Skin of body (tissue), 3 donors: ENCODE measurements at places on chromosomes 16 and 17. TPM values are rescaled to one million over a fixed set of nuclear protein-coding genes. Genes with fewer than 3 reads are reported as not detected.

GRCh38 chr17:63041251-63041650 lies 75.2 kb downstream of the TANC2 start:
- no peak for DNase-seq

GRCh38 chr16:72109966-72110530 lies 16.4 kb downstream of the DHX38 start:
- no peak for DNase-seq

The PPP1R27 gene
- 10.0 TPM for total RNA-seq

GRCh38 chr17:81794509-81794908 lies 9.4 kb upstream of the GCGR start:
- no peak for DNase-seq

DNA sequence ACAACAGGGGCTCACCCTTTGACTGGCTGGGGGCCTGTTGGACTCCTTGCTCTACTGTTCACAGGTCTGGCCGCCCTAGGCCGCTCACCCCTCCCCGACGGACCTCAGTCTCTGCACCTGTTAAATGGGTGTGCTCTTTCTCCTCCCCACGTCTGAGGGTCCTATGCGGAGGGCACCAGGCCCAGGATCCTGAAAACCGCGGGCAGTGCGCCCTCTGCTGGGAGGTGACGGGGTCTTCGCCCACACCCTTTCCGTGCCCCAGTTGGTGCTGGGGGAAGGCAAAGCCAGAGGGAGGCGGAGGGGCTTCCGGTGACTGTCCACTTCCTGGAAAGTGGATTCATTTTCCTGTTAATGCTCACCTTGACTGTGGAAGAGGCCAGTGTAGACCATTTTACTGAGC lies 1010.9 kb downstream of the KCNJ18 start:
- no peak for DNase-seq

GRCh38 chr17:2436316-2436905 lies 35.6 kb upstream of the MNT start:
- DNase-seq: no peak

GRCh38 chr17:7191571-7192270 lies 12.6 kb upstream of the ASGR1 start:
- no peak for DNase-seq

DNA sequence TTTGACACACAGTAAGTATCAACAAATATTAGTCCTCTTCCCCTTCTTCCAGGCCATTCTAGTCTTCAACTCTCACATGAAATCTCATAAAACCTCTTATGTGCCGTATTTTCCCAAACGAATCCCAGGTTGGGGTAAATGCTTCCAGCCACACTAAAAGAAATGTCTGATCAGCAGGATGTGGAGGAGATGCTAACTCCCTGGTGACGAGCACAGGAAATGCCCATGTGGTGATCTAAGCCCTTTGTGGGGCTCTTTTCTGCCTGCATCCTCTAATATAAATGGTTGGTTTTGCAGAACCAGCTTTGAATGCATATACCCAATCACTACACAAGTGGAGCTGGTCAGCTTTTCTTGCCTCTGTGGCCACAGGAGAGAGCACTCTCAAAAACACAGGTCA lies 498.2 kb upstream of the ERCC4 start:
- no peak for DNase-seq

- DNase-seq: no peak
Measured at GRCh38 chr16:27230562-27231001, 27.3 kb downstream of the KDM8 start.
